ENCODE measurements at places on chromosomes 6 and 20. TPM values are rescaled to one million over a fixed set of nuclear protein-coding genes. Genes with fewer than 3 reads are reported as not detected.

The GSTA1 gene
- not detected for total RNA-seq

The KIFC1 gene
- total RNA-seq = 7.4 TPM

The RAET1G gene
- total RNA-seq = not detected

The NCOA7 gene
- 58.8 TPM for total RNA-seq

DNA sequence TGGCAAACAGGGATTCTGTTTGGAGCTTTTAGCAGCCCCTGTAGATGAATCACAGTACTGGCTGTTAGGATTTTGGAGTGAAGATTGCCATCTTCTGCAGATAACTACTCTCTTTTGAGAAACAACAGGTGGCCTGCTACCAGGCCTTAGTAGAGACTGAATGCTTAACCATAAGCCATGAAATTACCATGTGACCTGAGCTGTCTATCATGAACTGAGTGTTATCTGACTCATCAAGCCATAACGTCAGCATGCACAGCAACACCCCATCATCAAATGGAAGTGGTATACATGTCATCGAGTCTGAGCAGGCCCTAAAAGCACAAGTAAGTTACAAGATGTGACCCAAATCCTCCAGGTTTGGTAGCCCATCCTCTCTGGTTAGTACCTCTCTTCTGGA lies 132.6 kb downstream of the GPR63 start:
- DNase-seq = no peak

DNA sequence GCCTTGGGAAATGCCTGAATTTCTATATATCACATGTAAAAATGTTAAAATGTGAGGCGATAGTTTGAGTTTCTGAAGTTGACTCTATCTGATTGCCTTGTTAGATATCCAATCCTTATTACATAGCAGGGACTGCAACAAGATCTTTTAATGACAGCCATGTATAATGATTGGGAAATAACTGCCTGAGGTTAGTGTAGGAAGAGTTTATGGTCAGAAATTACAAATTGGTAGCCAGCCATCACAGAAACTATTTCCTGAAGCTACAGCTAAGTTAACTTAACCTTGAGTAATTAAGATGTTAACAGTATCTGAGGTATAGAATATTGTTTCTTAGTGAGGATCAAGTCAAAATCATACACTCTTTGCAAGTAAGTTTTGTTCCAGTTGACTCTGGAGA lies 41.0 kb downstream of the AKIRIN2 start:
- no peak for DNase-seq
